Neural crest cell (in vitro differentiated cells): ENCODE measurements at places on chromosomes 12 and 14.

DNA sequence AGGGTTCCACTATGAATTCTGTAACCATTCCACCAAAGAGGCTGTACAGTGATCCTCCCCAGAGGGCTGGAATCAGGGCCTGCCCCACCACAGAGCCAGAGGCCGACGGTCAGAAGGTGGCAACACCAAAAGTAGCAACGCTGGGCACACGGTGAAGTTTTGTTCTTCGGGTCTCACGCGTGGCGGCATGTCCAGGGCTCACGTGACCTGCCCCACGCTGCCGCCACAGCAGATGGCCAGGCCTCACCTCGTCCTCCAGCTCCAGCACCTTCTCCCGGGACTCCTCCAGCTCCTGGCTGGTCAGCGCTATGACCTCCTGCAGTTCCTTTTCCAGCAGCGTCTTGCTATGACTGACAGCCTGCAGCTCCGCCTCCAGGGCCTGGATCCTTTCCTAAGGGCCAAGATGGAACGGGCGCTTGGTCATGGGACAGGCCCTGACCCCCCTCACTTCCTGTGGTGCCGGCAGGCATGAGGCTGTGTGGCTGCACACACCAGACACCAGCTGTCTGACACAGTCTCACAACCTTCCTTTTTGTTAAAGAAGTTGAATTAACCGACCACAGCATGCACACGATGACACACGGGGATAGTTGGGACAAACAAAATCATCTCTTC lies 22.4 kb upstream of the ANKLE2 start:
- no peak for DNase-seq

GRCh38 chr14:72665259-72665658 lies 228.6 kb downstream of the DPF3 start:
- no peak for DNase-seq

DNA sequence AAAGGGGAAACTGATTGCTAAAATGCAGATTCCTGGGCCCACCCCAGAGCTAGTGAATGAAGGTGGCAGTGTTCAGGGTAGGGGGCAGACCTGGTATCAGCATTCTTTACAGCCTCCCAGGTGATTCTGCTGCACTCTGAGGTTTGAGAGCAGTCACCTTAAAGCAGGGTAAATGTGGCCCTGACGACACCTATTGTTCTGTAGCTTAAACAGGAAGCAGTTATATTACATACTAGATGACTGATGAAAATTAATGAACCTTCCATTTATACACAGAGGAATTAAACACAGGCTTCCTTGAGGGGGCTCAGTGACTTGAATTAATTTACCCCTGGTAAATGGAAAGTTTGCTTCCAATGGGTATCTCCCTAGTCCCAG lies 25.3 kb downstream of the NUAK1 start:
- no peak for DNase-seq

GRCh38 chr12:45234139-45234865 lies 18.4 kb downstream of the ANO6 start:
- DNase-seq, result no peak

DNA sequence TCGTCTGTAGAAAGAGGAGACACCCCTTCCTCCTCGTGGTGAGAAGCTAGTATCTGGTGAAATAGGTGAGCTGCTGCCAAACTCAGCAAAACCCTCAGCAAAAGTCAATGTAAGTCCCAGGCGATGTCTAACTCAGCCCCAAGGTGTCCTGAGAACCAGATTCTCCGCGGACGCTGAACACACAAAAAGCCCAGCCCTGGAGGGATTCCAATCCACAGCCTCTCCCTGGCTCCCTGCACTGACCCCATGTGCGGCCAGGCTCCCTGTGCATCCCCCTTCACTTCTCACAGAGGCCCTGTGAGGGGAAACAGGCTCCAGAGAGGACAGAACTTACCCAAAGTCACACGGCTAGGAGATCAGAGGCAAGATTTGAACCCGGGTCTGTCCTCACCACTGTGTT lies 81.5 kb downstream of the NINJ2 start:
- DNase-seq, result no peak

- DNase-seq, result no peak
Observed at GRCh38 chr14:104186575-104186974, 48.2 kb downstream of the KIF26A start.

GRCh38 chr14:73567951-73568885 lies 795 bp upstream of the ACOT2 start:
- no peak for DNase-seq

GRCh38 chr12:6185961-6186827 lies 14.0 kb upstream of the CD9 start:
- DNase-seq, result no peak

GRCh38 chr14:75310295-75311111 lies 31.9 kb downstream of the FOS start:
- DNase-seq, result peak; percentile 31

GRCh38 chr14:97180304-97181200 lies 383.4 kb downstream of the VRK1 start:
- no peak for DNase-seq

DNA sequence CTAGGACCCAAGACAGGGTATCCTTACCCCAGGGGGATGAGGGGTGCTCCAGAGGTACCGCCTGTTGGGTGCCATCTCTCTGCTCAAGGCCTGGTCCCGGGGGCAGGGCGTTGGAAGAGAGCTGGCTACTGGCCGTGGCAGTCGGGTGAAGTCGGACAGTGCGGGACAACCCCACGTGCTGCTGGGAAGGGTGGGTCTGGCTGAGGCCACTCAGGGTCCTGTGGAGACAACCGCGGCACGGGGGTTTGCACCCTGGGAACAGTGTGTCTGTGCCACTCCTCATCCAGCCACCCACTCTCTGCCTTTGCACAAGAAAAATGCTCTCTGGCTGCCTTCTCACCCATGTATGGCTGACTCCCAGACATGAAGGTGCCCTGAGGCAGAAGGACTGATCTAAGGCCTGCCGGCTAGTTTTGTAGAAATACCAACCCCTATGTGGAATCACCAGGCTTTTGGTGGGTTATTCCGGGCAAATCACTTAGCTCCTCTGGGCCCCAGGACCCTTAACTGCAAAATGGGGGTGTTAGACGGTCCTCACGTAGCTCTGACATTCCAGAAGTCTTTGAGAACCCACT lies 56.5 kb downstream of the LTBP2 start:
- DNase-seq, result no peak

DNA sequence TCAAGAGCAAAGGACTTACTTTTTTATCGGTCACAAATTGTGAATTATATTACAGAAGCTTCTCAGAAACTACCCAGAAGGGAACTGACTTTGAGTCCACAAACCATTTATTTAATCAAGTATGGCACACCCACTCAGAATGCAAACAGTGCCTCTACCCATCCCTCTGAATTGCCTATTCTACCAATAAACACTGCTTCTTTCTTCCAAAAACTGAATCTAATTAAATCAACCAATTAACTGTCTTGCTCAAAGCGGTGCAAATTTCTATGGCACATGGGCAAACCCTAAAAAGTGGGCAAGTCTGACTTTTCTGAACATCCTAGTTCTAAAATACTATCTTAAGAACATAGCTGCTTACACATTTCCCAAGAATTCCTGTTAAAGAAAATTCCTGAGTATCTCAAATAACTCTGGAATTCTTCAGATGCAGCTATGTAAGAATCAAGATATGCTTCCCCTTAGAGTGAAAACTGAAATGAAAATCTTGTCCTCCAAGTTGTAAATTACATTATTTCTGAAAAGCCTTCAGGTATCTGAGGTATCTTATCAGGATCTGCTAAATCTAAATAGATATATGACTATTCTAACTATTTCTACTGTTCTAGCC lies 4.3 kb downstream of the SPTLC2 start:
- no peak for DNase-seq

GRCh38 chr14:70415788-70416187 lies 1.1 kb downstream of the SYNJ2BP start:
- DNase-seq, result no peak
